Activated T-helper 2 cell treated with anti-CD3 and anti-CD28 coated beads, Interferon-gamma antibody, Interleukin-2, Interleukin-4, amounts not matched to agents 10 μg/mL and 5 μg/mL and 100 μg/mL, durations not matched to agents 14 hours and 24 hours and 36 hours (primary cell): ENCODE measurements at places on chromosomes 13 and 19.

DNA sequence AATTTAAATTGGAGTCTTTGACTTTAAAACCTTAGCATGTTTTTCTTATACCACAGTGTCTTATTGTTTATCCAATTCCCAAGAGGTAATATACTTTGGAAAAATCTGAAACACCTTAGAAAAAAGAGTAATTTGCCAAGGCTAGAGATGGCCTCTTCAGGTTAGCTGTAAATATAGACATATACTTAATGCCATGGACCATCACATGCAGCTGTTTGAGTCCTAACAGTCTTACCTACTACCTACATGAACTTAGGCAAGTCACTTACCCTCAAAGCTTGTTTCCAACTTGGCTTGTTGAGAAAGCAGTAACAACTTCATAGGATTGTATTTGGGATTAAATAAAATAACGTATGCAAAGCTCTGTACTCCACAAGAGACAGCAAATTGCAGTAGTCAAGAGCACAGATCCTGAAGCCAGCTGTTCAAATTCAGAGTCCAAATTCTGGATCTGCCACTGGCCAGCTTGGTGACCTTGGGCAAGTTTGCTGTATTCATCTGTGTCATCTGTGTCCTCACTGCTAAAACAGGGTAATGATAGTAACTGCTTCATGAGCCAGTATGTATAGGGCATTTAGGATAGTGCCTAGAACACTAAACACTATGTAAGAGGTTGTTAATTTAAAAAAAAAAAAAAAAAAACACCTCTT, 13.2 kb upstream of the SPART start:
- DNase-seq = no peak

DNA sequence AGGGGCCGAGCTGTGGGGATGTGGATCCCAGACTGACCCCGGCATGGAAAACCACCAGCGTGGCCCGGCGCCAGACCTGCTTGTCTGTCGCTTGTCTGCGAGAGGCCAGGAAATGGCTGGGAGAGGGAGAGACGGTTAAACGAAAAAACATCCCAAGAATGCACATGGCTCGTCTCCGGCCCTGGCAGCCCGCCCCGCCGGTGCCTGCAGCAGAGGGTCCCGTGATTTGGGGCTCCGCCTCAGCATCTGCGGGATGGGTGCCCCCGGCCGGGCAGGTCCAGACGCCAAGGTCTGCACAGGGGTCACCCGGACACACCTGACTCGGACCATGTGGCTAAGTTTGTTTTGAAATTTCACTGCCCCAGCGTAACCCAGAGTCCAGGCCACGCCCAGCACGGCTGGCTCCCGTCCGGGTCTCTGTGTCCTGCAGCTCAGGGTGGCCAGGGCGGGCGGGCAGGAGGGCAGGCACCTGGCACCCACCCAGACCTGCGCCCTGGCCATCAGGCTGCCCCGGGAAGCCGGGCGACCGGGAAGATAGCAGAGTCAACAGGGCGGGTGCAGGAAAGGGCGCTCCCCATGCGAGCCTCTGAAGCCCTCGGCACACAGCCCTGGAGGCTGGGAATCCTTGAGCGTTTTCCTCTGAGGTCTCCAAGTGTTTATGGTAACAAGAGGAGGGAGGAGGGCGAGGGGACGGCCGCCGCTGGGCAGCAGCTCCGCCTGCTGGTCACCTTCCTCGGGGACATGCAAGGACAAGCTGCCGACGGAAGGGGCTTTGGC, 103.2 kb downstream of the GADD45B start:
- DNase-seq = peak; percentile 51

- no peak for DNase-seq
Observed at GRCh38 chr19:48711106-48711662, 8.3 kb downstream of the MAMSTR start.

GRCh38 chr19:16456652-16457194, 15.0 kb downstream of the EPS15L1 start:
- DNase-seq = no peak

- no peak for DNase-seq
Observed at GRCh38 chr19:1282588-1283206, 3.0 kb upstream of the EFNA2 start.

GRCh38 chr19:47693903-47694302, 19.3 kb upstream of the EHD2 start:
- no peak for DNase-seq

DNA sequence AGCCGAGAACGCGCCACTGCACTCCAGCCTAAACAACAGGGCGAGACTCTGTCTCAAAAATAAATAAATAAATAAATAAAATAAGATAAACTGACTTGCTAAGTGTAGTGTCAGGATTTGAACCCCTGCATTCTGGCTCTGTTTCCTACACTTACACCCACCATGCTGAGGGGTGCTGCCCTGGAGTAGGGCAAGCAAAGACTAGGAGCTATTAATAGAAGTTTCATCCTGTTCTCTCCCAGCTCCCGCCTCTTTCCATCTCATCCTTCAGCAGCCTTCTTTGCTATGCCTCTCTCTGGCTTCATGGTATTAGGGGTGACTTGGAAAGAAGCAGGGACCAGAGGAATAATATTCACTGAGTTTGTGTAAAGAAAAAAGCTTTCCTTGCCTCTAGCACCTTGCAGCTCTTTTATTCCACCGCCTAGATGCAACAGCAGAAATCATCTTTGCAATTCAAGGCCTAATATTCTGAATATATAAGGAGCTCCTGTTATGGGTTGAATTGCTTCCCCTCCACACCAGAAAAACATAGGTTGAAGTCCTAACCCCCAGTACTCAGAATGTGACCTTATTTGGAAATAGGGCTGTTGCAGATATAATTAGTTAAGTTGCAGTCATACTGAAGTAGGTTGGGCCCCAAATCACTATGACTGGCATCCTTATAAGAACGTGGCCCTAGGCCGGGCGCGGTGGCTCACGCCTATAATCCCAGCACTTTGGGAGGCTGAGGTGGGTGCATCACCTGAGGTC, 8.7 kb upstream of the PLAUR start:
- no peak for DNase-seq

- DNase-seq = no peak
Observed at GRCh38 chr13:71477735-71478134, 389.3 kb downstream of the DACH1 start.

DNA sequence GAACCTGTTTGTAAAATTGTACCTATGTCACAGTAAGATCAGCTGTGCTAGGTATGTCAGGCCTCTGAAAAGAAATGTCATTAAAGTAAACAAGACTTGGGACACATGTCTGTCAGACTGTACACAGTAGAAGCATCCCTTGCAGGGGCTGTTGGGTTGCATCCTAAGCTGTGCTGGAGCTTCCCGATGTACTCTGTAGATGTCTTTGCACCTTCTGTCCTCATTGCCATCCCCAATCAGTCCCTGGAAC, 48.7 kb upstream of the GPR183 start:
- DNase-seq = no peak

- no peak for DNase-seq
Observed at GRCh38 chr13:41411522-41411921, 45.8 kb upstream of the RGCC start.

DNA sequence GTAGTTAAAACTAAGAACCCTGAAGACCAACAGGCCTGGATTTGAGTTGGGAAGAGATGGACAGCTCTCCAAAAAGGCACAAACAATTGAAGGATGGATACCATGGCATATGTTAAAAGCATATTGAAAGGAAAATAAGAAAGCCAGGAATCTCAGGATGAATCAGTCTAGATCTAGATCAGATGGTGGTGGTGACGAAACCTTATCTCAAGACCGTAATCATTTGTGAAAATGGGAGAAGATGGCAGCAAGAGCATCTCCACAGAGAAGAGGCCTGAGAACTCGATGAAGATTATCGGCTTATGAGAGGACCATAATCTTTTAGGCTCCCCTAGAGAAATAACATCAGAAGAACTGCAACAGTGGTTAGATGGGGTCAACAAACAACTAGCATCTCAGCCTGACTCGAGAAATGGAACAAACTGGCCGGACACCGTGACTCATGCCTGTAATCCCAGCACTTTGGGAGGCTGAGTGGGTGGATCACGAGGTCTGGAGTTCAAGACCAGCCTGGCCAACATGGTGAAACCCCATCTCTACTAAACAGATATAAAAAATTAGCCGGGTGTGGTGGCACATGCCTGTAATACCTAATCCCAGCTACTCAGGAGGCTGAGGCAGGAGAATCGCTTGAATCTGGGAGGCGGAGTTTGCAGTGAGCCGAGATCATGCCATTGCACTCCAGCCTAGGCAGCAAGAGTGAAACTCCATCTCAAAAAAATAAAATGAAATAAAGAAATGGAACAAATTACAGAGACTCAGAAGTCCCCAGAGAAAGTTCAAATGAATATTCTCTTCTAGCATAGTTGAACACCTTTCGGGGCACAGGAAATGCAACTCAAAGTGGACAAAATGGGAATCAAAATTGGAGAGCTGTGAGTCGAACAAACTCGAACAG, 47.6 kb downstream of the FOXO1 start:
- no peak for DNase-seq

DNA sequence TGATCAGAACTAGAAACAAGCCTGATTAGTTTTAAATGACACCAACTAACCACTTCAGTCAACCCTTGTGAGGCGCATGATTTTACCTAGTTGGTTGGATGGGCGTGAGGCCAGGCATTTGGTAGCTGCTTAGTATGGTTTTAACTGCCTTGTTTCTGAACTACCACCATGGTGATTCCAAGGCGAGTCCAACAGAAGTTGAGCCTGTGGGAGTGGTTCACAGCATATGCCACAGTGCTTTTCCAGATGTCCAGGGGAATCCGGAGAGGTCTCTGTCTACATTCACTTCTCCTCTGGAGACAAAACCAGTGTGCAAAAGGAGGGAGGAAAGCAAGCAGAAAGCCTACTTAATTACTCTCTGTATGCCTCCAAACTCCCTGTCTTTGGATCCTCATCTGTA, 524.1 kb downstream of the GPC6 start:
- DNase-seq = no peak

DNA sequence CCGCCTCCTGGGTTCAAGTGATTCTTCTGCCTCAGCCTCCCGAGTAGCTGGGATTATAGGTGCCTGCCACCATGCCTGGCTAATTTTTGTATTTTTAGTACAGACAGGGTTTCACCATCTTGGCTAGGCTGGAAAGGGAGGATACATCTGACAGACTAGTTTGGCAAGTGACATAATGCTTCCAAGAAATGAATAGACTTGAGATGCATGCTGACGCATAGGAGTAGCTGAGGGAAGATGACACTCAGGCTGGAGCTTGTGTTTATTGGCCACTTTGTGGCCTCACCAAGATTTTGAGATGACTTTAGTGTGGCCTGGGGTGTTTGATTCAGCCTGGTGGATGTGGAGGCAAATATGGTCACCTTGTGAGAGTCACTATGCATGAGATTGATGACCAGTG, 4.0 kb downstream of the ZNF586 start:
- DNase-seq = no peak

DNA sequence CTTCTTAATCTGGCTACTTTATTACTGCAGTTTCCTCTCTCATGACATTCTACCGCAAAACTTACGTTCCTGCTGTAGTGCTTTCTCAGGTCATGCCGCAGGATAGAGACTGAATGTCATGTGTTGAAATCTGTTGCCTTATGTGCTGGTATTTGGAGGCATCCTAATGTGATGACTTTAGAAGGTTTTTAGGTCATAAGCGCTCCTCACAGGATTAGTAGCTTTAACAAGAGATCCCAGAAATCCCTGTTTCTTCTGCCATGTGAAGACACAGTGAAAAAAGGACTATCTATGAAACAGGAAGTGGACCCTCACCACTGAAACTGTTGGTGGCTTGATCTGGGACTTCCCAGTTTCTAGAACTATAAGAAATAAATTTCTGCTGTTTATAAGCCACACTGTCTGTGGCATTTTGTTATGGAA, 209.3 kb downstream of the LACC1 start:
- DNase-seq = no peak

DNA sequence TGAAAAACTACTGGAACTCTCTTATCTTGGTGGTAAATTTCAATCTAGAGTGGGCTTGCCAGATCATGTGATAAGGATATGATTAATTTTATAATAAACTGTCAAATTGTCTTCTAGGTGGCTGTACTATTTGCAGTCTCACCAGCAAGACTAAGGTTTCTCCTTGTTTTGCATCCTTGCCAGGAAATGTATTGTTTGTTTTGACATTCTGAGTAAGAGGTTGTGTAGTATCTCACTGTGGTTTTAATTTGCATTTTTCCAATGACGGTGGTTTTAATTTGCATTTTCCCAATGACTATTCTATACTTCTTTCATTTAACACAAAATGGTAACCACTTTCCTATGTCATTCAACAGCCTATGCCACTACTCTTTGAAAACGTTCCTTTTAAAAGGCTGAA, 2.0 kb downstream of the CAB39L start:
- no peak for DNase-seq

- DNase-seq = no peak
Observed at GRCh38 chr13:52130641-52131040, 1.8 kb upstream of the NEK5 start.

GRCh38 chr13:105971738-105972137, 563.7 kb downstream of the EFNB2 start:
- DNase-seq = no peak

DNA sequence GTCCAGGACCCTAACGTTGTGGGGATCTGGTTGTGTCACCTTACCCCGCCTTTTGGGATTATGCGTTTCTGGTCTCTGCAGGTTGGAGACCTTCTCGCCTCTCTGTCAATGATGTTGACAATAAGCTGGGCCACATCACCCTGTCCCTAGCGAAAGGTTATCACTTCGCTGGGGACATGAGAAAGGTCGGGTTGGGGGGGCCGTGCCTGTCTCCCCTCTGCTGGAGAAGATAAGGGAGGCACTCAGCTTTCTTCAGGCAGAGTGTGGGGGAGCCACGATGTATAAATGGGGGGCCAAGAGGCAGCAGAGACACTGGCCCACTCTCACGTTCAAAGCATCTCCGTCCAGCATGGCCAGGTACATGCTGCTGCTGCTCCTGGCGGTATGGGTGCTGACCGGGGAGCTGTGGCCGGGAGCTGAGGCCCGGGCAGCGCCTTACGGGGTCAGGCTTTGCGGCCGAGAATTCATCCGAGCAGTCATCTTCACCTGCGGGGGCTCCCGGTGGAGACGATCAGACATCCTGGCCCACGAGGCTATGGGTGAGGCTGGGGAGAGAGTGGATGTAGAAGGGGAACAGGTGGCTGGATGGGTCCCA, at the start of gene RLN3:
Gene RLN3 (plus strand): TSS at position 293 of the 595 bp plus-strand sequence. CDS start 57 bp downstream, at position 350.
- DNase-seq = no peak

DNA sequence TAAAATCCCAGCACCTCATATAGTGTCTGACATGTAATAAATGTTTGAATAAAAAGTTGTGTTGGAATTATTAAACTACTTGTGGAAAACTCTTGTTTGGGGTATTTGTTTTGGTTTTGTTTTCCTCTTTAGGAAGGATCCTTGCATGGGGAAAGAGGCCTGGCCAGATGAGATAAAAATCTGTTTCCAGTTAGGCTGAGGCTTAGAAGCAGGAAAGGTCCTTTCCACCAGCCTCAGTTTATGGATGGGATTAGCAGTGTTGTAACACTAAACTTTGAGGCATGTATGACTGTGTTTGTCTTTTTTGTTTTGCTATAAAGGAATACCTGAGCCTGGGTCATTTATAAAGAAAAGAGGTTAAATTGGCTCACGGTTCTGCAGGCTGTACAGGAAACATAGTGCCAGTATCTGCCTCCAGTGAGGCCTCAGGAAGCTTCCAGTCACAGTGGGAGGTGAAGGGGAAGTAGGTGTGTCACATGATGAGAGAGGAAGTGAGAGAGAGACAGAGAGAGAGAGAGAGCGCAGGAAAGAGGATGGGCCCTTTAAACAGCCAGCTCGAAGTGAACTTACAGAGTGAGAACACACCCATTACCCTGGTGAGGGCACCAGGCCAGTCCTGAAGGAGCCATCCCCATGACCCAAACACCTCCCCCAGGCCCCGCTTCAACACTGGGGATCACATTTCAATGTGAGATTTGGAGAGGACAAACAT, 21.6 kb downstream of the SPATA13 start:
- DNase-seq = no peak

GRCh38 chr13:45788011-45788410, 63.5 kb downstream of the SIAH3 start:
- no peak for DNase-seq

GRCh38 chr13:72061613-72062012, 194.6 kb upstream of the DACH1 start:
- no peak for DNase-seq
